ENCODE measurements at places on chromosomes 4 and X.
A peak's percentile ranks its signal among the peaks of the same experiment; 100 is the strongest.

GRCh38 chrX:111338095-111338698 is 67.9 kb upstream of the CAPN6 start:
- no peak for DNase-seq

- DNase-seq: no peak
Observed at GRCh38 chrX:117610049-117610448, 506.6 kb downstream of the KLHL13 start.

DNA sequence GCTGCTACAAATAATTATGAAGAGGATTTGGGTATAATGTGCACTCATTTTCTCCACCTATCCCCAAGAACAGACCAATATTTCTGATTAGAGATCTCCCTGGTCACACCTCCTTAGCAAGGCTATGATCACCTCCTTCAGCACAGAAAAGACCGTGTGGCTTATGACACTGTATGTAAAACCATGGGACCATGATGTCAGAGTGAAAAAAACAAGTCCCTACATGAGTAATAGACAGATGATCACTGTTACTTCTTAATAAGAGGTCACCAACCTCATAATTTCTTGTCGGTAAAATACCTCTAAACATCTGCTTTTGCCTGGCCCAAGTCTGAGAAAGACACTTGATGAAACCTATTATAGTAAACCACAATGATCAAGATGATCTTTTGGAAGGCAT is 330.6 kb upstream of the F9 start:
- no peak for DNase-seq

GRCh38 chr4:172393220-172393619 is 580.0 kb downstream of the GALNTL6 start:
- no peak for DNase-seq

- DNase-seq: no peak
Observed at GRCh38 chr4:86558797-86559196, 35.3 kb upstream of the PTPN13 start.

GRCh38 chrX:29071525-29072320 is 484.5 kb downstream of the IL1RAPL1 start:
- no peak for DNase-seq

GRCh38 chrX:136322064-136322463 is 21.3 kb downstream of the ADGRG4 start:
- DNase-seq: no peak

DNA sequence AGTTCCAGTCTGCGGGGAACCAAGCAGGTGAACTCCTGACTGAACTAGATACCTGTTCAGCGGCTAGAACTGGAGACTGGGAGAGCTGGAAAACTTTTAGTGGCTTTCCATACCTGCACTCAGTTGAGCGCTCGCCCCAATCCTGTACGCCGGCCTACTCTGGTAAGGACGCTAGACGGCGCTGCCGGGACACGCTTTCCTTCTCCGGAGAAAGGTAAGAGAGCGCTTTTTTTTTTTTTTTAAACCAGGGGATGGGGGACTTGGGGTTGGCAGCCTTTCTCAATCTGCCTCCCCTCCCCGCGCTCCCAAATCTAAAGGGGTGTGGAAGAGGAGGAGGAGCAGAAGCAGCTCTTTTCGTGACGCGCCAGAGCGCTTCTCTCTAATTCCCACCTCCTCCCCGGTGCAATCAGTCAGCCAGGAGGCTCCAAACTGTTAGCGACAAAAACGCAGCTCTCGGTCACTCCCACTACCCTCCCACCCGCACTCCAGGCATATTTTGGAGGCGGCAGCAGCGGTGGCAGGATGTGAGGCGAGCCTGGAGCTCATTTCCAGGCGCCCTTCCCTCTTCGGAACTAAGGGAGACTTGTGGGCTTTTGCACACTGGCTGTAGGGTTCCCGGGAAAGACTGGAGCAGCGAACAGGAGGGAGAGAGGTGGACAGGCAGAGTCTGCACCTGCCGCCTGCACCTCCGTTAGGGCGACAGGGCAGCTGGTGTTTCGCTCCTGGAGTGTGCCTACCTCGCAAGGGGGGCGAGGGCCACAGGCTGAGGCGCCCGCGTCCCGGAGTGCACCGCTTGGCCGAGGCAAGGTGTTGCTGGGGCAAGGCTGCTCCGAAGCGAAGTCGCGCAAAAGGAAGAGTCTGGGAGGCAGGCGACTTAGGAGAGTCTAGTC is at the start of gene IL1RAPL2:
TSS of gene IL1RAPL2 (plus strand) at position 409 of the 890 bp plus-strand sequence.
- DNase-seq: no peak

DNA sequence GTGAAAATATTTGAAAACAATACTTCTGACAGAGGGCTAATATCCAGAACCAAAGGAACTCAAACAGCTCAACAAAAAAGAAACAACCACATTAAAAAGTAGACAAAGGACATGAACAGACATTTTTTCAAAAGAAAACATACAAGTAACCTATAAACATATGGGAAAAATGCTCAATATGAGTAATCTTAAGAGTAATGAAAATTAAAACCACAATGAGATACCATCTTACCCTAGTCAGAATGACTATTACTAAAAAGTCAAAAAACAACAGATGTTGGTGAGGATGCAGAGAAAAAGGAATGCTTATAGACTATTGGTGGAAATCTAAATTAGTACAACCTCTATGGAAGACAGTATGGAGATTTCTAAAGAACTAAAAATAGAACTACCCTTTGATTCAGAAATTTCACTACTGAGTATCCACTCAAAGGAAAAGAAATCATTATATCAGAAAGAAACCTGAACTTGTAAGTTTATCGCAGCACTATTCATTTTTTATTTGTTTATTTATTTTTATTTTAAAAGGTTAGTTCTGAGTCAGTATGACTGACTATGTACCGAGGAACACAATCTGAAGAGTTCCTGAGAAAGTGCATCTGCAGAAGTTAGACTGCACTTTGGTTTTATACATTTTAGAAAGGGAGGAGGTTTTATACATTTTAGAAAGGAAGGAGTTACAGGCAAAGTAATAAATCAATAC is 231.3 kb downstream of the INPP4B start:
- DNase-seq: no peak

DNA sequence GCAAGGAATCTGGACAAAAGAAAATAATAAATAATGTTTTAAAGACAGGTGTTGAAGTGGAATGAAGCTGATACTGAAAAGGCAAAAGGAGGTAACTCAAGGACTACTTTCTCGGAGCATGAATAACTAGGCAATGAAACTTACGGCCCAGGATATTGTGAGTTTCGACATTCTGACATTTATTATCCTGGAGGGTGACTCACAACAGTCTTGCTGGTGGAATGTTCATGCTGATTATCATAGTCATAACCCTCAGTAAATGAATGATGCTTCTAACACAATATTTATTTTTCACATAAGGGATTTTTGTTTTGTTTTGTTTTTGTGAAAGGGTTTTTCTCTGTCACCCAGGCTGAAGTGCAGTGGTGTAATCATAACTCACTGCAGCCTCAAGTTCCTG is 147.0 kb upstream of the HPGD start:
- DNase-seq: no peak

DNA sequence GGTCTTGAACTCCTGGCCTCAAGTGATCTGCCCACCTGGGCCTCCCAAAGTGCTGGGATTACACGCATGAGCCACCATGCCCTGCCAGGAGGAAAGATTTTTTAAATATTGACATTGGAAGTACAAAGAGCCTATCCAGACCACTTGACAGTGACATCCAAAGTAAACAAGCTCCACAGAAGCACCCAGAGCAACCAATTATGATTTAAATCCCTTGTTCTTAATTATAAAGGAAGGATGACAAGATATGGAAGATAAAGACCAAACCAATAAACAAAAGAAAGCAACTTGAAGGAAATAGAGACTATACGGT is 27.7 kb upstream of the RPL34 start:
- DNase-seq: no peak

DNA sequence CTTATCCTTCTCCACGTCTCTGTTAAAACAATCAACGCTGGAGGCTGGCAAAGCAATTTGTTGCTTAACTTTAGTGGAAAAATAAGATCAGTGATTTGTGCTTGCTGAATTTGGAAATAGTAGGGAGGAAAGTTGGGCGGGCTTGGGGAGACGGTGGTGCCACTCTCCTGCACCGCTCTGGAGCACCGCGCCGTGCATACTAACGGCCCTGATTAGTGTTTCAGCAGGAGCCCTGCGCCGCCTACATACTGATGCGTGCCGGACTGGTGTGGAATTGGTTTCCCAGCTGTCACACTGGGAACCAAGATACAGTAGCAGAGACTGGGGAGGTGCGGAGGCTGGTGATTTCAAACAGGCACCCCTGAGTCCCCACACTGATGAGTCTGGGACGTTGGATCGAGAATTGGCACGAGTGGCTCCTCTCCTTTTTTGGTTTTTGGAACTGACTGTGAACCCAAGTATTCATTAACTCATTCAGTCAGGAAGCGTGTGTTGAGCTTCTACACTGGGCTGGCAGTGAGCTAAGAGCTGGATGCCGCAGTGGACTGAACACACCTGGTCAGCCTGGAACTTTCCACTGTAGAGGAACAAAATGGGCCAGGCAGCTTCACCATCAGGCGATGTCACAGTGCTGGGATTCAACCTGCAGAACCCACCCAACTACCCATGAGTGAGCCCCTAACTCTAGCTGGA is 29.0 kb upstream of the PSAPL1 start:
- DNase-seq: no peak

GRCh38 chrX:12994321-12994720 is 19.4 kb downstream of the TMSB4X start:
- no peak for DNase-seq

DNA sequence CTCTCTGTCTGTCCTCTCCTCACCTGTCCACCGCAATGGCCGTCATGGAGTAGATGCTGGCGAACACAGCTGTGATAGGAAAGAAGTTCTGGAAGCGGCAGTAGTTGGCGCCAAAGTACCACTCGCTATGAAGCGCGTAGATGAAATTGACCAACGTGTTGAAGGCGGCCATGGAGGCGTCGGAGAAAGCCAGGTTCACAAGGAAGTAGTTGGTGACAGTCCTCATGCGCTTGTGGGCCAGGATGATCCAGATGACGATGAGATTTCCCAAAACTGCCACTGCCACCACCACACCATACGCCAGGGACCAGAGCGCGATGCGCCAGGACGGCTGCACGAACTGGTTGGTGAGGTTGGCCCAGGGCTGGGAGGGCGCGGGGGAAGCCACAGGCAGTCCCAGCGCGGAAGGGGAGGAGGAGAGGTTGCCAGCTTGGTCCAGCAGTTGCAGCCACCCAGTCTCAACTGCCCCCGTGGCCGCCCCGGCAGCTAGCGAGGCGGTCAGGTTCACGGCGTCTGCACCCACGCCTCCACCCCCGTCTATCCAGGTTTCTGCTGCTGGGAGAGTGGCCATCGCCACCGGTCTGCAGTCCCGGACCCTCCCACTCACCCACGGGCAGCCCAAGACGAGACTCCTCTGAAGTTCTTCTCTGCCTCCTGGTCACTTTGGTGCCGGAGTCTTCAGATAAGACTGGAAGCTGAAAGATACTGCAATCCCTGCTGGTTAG is 518 bp downstream of the TACR3 start:
- DNase-seq: no peak

- DNase-seq: no peak
Observed at GRCh38 chr4:31467781-31468180, 747.6 kb downstream of the PCDH7 start.

GRCh38 chr4:24433515-24434214 is 150.7 kb downstream of the DHX15 start:
- DNase-seq: peak; percentile 32

DNA sequence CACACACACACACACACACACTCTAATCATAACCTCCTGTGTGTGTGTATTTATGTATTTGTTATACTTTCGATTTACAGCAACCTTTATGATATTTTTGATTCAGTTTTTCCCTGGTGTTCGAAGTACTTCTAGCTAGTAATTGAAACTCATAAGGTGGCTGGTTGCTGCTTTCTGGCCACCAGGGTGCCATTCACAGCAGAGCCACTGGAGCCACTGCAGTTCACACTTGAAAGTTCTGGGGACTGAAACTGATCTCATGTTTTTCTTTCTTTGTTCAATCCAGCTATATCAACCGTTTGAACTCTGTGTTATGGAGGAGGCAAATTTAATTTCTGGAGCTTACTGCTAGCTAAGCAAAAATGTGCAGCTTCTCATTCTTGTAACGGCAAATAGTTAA is 419.4 kb downstream of the ADGRL3 start:
- DNase-seq: no peak

GRCh38 chrX:68936126-68936525 is 107.3 kb downstream of the EFNB1 start:
- no peak for DNase-seq

- DNase-seq: no peak
Observed at GRCh38 chr4:189436207-189436606, 504.5 kb upstream of the FRG1 start.

DNA sequence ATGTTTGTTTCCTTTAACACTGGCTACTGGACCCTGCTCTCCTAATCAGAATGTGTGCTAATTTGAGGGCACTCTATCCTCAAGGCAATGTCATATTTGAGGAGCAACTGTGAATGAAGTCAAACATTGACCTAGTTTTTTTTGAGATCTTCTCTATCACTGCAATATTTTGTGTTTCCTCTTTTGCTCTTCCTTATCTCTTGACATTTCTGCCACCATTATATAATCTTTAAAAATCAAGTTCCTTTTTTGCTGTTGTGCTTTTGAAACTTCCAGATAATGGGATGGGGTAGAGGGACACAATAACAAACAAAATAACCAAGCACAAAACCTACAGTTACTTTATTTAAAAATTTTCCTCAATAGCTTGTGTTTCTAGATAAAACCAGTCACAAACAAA is 7.4 kb upstream of the WDFY3 start:
- DNase-seq: no peak

DNA sequence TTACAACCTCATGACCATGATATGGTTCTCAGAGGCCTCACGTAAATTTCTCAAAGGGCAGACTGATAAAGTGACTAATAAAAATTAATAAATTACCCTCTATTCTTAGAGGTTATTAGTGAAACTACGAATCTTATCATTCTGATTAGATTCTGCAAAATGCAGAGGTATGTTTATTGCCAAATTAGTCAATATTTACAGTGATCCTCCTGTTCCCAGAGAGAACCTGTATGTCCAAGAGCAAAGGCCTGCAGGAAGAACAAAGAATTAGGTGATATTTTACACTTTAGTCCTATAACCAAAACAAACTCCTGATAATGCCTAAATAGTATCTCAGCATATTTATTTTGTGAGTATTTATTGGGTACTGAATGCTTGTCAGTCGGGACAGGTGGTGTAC is 58.1 kb downstream of the FAM13A start:
- DNase-seq: no peak

DNA sequence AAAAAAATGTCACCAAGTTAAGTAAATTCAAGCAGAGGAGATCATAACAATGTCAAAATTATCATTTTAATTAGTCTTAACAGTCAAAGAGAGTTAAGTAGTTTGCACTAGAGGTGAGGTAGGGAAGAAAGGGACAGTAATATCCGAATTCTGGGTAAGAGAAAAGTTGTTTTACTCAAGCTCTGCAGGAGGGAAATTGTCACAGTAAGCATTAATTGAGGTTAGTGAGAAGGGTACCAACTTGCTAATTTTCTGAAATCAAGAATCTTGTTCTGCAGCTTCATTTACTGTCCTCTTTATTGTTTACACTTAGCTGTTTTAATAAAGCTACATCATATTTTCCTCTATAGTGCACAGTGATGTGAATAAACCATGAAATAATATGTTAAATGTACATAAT is 11.0 kb downstream of the DGKK start:
- no peak for DNase-seq

GRCh38 chr4:88818631-88819470 is 121.2 kb upstream of the NAP1L5 start:
- DNase-seq: peak; percentile 47
